ENCODE measurements at places on chromosomes 2 and 18.

DNA sequence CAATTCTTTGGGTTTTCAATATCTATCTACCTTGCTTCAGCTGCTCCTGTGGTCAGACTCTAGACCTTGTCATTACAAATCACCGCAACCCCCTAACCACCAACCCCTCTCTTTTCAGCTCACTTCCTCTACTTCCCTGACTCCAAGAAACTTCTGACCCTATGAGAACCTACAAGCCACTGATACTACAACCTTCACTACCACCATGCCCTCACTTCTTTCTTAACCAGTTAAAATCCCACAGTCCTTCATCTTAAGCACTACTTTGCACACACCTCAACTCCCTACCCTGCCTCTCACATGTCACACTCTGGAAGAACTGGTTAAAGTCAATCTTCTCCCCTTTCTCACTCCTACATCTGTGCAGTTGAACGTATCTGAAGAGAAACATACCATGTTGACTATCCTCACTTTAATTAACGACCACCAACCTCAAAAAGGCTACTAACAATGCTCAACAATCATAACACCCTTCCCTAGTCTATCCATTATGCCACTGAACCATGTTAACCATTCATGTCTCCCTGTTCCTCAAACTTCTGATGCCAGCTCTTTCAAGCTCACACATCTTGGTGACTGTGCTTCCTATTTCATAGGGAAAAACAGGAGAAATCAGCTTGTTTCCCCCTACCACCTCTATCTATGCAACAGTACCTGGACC lies 12.6 kb downstream of the EIF2AK3 start:
- no peak for DNase-seq

DNA sequence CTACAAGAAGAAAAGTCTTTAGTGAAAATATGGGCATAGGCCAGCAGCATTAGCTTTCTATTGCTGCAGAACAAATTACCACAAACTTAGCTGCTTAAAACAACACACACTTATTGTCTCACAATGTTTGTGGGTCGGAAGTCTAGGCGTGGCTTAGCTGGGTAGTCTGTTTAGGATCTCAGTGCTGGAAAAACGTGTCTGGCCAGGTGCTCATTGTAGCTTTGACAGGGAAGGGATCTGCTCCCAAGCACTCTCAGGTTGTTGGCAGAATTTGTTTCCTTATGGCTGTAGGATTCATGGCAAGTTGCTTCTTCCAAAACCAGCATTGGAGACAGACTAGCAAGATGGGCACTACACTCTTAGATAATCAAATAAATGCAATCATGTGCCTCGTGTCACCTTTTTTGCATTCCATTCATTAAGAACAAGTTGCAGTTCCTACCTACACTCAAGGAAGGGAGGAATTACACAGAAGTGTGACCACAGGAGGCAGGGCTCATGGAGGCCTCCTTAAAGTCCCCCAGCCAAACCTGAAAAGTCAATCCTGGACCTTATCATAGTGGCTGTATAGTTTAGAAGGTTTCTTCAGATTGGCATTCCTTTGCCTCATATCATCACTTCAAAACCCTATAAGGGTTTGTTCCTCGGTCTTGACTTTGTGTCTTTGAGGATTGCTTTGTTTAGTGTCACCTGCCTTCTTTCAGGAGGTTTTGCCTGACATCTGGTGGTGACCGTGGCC lies 17.3 kb downstream of the MRPL30 start:
- no peak for DNase-seq

GRCh38 chr2:224219781-224220180 lies 180.7 kb upstream of the SERPINE2 start:
- no peak for DNase-seq

DNA sequence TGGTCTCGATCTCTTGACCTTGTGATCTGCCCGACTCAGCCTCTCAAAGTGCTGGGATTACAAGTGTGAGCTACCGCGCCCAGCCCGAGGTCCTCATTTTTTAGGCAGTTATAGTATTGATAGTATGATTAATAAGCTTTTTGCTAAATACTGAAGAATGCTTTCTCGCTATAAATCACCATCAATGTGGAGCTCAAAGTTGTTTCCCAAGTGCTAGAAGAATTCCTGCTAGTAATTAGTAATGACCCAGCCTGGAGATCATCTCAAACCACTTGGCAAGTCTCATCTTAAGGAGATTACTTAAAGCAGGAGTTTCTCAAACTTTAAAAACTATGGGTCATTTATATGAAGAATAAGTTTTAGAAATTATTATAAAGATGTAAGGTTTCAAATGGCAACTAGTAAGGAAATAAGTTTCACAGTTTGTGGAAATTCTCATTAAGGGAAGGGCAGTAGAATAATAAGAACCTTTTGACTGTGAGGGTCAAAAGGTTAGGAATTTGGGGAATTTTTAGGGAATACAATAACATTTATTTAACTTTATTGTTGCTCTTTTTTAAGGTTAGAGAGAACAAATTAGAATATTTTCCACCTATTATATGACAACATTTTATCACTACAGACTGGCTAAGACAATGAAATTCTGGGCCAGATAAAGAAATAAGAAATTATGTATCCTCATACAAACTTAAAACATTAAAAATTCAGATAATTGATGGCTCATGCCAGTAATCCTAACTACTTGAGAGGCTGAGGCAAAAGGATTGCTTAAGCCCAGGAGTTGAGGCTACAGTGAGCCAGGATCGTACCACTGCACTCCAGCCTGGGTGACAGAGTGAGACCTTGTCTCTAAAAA lies 148.6 kb upstream of the MAP3K20 start:
- no peak for DNase-seq

GRCh38 chr2:18855027-18855426 lies 265.7 kb upstream of the NT5C1B start:
- no peak for DNase-seq

DNA sequence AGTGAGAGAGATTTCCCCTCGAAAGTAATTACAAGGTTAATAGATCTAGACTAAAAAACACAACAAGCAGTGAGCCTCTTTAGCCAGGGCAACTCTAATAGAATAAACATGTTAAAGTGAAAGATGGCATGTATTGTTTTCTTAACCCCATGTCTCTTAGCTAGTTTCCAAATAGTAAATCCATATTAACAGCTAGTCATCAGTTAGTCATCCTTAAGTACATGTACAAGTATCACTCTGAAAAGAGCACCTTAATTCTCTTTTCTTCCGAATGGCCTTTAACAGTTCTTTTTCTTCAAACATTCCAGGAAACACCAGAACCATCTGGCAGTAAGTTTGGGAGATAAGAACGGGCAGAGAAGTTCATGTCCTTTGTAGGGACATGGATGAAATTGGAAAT lies 1480.0 kb downstream of the LRP1B start:
- no peak for DNase-seq

GRCh38 chr18:79520478-79521390 lies 125.0 kb downstream of the NFATC1 start:
- DNase-seq: no peak

DNA sequence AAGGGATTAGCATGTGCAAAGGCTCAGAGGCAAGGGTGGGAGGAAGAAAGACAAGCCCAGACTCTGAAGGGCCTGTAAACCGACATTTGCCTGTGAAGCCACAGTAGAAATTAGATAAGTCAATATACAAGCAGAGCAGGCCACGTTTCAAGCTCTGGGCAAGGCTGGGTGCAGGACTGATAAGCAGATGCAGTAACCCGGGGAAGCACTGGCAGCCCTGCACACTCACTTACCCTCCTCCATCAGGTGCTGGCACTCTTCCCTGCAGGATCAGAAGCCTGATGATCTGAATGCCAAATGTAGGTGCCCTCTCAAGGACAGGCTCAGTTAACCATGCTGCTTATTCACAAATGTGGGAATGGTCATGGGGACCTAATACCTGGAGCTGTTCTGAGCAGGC lies 46.3 kb upstream of the RAB12 start:
- DNase-seq: no peak

- no peak for DNase-seq
These were observed 5.6 kb upstream of the CCDC74B start for GRCh38 chr2:130150181-130151144.

- no peak for DNase-seq
These were observed 14.3 kb upstream of the TMEM185B start for GRCh38 chr2:120237491-120237902.

DNA sequence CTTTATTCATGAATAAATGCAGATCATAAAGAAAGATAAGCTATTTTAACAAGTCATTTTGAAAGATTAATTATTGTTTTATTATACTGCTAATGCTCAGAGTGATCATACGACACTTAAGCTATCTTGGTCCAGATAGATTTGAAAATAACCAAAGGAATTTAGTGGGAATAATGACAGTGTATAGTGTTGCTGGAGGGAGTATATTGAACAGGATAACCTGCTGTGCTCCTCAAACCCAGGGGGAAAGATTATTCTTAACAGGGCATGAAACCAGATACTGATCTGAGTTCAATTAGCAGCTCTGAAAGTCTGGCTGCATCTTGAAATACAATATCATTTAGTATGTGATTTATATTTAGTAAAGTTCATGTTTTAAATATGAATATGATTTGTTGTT lies 216.3 kb upstream of the ITGA4 start:
- DNase-seq: no peak

DNA sequence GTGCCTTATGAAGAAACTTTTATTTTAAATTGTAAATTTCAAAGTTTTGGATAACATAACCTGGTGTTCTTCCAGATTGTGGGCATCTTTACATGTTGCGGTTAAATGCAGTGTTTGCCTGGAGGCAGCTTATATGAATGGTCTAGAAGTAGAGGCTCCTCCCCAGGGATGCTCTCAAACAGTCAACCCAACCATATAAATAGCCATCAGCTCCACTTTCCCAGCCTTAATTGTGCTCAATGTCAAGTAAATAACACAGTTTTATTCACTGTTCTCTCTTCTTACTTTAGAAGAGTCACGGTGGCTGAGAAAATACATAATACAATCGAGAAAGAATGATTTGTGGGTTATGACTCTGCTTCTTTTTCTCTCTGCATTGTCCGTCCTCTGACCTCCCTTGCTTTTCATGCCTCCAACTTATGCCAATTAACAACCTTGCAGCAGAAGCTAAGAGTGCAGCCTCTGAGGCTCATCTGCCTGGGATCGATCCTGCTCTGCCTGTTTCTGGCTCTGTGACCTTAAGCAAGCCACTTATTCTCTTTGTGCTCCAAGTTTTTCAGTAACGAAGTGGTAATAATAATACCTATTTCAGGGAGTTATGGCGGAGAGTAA lies 100.3 kb downstream of the DAW1 start:
- DNase-seq: no peak

- no peak for DNase-seq
These were observed 45.7 kb downstream of the COL4A4 start for GRCh38 chr2:227118353-227118752.

DNA sequence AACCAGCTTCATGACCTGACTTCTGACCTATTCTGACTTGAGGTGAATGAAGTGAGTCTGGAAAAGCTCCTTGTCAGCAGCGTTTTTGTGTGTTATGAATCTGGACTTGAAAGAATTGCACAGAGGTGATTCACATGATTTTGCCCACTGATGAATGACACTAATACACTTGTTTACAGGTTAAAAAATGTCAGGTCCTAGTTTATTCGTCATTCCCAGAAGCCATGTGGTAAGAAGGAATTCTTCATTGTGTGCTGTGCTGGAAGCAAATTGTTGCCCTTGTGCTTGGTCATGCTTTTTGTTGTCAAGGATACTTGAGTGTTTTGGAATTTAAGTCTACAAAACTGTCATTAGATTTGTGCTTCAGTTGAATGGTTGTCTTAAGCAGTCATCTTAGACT lies 15.5 kb downstream of the SEC11C start:
- DNase-seq: no peak

DNA sequence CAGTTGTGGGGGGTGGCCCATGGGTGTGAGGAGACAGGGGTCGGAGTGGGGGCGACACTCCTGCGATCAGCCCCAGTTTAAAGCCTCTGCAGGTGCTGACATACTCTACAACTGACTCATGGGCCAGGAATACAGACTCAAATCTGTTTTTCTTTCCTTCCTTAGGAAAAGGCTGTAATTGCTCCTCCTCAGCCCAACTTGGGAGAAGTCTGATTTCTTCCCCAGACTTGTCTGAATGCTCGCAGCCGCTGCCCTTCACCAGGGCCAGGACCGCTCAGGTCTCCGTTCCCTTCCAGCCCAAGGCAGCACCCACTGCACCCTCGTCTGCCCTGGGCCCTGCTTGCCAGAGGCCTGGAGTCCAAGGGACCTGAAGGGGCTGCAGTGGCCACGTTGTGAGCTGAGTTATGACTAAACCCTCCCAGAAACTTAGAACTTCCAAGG lies 41.3 kb downstream of the RHOB start:
- DNase-seq: no peak

- no peak for DNase-seq
These were observed 16.8 kb upstream of the MYCN start for GRCh38 chr2:15923597-15923996.

DNA sequence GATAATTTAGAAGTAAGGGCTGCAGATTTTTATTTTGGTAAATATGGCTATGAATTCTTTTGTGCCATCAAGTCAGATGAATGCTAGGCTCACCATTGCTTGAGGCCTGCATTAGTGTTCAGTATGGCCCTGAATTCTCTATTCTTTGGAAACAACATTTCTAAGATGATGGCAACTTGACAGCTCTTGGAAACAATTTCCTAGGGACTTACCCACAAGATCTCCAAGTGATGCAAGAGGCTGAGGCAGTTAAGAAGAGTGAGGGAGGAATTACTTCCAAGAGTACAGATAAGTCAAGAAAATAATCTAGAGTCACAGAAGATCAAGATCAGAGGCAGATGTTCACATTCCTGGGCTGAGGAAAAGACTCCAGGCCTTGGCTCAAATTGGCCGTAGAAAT lies 129.1 kb downstream of the NRP2 start:
- DNase-seq: no peak

DNA sequence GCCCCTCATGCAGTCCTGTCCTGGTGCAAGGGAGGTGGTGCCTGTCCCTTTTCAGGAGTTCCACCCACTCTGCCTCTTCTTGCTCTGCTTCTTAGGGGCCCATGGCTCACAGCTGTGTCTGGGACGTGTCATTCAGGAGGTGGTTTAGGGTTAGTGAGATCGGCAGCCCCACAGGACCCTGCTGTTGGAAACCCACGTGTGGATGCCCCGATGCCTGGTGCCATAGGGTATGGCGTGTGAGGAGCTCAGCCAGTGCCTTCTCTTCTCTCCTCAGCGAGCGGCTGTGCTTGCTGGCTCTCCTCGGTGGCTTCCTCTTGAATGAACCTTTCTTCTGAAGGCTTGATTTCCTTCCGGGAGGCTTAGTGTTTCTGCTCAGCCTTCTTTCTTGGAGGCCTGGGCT lies 55.2 kb downstream of the LDLRAD4 start:
- no peak for DNase-seq

GRCh38 chr2:107932979-107933378 lies 53.3 kb upstream of the SLC5A7 start:
- DNase-seq: no peak

Measured in right hindlimb (tissue), 1 donor.